ENCODE measurements at places on chromosomes 6 and 20. TPM values are rescaled to one million over a fixed set of nuclear protein-coding genes. Genes with fewer than 3 reads are reported as not detected.

- DNase-seq: no peak
Measured at GRCh38 chr6:22153384-22154158, 143.3 kb downstream of the PRL start.

DNA sequence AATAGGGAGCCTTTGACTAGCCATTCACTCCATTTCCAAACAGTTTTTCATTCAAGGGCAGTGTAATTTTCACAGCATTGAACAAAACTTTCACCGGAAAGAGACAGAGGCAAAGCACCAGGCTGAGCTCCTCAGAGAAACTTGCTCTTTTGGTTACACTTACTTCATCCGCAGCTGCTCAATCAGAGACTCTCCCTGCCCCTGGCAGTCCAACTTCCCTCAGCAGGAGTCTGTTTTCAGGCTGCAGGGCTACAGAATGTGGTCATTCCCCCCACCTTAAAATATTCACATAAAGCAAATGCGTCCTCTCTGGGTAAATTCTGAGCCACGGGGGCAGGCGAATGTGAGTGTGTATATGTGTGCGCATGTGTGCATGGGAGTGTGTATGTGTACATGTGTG, 70.0 kb upstream of the ZNF133 start:
- DNase-seq: no peak

- DNase-seq: no peak
Measured at GRCh38 chr6:128807577-128807976, 75.4 kb upstream of the LAMA2 start.

DNA sequence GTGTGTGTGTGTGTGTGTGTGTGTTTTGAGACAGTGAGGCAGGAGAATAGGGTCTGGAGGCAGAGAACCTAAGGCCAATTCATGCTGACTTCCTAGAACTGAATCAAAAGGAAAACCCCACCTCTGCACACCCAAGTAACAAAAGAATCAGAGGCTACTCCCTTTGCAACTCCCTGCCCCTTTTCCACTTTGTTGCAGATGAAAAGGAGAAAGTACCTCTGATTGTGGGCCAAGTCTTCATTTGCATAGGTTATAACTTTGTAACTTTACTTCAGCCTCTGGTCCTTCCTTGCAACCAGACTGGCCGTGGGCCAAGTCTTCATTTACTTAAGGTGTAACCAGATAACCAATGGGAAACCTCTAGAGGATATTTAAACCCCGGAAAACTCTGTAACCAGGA, 168.8 kb downstream of the EYA2 start:
- peak; percentile 87 for DNase-seq

Gene HLA-C
- 1,534 TPM for total RNA-seq

Gene PRPH2
- 1.1 TPM for total RNA-seq

Gene RIMS1
- total RNA-seq: not detected

Gene NHLRC1
- total RNA-seq: not detected

All from transverse colon (tissue), 4 donors.